ENCODE measurements at places on chromosomes 7 and 10.

DNA sequence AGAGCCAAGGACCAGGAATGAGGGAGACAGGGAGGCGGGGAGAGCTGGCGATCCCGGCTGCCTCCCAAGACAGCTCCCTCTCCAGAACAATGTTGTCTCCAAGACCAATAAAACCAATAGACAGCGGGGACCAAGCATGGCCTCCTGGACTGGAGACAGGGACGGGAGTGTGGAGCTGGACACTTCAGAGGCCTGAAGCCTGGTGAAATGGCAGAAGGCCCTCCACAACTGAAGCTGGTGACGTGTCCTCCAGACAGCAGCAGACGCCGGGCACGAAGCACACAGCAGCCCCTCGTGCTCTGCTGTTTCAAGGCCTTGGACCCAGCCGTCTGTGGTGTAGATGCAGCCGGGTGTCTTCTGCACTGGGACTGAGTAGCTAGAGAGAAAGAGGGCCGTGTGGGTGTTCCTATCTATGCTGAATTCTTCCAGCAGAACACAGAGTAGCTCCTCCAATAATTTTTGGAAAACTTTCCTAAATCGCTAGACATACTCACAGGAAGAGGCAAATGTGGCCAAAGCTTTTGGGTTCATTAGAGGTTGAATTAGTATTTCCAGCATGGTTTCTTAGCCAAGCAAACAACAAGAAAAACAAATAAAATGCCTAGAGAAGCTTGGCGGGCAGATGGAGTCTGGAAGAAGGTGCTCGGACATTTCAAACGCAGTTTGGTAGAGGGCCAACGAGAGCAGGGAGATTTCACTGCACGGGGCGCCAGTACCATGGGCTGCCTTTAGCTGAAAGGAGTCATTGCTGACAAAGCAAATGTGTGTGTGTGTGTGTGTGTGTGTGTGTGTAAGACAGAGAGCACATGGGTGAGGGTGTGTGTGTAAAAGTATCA lies 570.4 kb downstream of the TCERG1L start:
- DNase-seq = no peak

GRCh38 chr7:128171-129080 lies 63.9 kb upstream of the FAM20C start:
- DNase-seq = no peak

- DNase-seq = no peak
Observed at GRCh38 chr10:71995887-71996575, 31.8 kb downstream of the CHST3 start.

DNA sequence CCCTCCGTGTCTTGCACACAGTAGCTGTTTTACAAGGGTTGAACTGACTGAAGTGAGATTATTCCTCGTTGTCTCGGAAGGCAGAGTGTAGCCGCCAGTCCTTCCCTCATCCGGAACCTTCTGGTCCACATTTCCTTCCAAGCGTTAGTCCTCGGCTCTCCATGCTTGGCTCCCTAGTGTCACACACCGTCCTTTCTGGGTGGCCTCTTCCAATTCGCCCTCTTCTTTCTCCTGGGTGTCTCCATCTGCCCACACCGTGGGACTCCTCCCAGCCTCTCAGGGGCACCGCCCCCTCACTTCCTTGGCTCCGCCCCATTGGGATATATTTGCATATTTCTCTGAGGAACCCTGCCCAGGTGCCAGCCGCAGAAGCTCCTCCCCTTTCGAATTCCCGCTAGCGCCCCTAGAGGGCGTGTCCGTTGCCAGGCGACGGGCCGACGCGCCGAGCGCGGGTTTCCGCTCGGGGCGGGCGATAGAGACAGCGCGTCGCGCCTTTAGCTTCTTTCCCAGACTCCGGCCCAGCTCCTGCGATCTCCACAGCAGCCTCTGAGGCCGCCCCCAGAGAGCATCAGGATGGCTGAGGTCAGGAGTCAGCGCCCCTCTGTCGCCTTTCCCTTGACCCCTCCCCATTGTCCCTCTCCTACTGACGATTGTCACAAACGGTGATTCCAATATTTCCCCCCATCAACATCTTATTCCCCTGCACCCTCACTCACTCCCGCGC lies at the start of gene CFAP58:
Gene CFAP58, plus strand, starts transcription at position 509 of the 724 bp plus-strand sequence. Its CDS starts 65 bp downstream, at position 574.
- peak; percentile 80 for DNase-seq

DNA sequence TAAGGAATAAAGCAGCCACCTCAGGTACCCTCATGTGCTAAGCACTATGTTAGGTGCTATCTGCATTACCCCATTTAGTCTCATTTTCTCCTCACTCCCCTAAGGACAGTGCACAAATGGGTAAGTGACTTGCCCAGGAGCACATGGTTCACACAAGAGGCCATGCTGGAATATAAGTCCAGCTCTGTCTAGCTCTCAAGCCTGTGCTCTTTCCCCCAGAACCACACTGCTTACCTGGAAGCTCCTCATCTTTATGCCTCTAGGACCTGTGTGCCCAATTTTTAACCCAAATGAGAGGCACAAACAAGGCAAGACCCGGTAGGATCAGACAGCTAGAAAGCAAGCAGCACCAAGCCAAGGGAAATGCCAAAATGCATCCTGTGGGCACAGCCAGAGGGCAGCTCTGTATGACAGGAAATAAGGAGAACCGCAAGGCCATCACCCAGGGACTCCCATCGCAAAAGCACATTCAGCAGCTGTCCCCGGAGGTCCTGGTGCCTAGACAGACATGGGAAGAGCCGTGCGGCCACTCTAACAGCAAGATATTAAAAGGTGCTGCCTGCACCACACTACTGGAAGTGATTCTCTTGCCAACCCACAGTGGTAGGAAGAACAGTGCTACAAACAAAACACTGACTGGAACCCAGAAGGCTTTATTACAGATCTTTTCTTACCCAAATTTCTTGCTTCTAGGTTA lies 88.1 kb downstream of the GSAP start:
- no peak for DNase-seq

DNA sequence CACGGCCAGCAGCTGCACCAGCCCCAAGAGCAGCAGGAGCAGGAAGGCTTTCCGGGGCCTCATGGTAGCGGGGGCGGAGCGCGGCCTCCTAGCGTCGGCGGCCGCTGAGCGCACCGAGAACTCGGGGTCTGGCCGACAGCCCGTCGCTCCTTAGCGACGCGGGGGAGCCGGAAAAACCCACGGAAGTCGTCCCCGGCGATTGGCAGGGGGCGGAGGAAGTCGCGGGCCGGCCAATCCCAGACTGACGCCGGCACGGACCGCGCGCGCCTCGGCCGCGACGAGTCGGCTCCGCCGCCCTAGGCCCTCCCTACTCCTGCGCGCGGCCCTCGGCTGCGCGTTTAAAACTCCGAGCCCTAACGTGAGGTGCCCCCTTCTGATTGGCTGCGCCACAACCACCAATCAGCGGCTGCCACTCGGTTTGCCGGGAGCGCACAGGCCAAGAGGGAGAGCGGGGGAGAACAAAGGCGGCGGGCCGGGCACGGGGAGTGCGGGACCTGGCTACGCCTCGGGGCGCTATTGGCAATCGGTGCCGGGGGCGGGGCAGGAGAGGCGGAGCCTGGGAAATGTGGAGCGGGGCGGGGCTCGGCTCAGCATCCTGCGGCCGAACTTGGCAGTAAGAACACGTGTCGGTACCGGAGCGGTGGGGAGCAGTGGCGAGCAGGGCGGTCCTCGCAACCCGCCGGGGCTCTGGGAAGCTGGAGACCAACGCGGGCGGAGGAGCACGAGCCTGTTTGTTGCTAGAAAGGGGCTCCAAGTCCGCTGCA lies at the start of gene PDIA4:
Gene PDIA4, minus strand, starts transcription at position 160 of the 764 bp plus-strand sequence. Its CDS starts 97 bp downstream, at position 63.
- DNase-seq = peak; percentile 98

DNA sequence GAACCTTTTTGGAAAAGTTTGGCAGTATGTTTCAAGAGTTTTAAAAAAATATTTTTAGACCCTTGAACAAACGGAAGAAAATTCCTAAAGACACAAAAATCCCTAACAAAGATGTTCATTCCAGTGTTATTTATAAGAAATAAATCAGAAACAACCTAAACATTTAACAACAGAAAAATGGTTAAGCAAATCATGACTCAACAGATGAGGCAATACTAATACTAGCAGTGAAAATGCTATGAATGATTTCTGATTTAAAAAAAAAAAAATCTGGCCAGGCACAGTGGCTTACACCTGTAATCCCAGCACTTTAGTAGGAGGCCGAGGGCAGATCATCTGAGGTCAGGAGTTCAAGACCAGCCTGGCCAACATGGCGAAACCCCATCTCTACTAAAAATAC lies 61.0 kb downstream of the ARHGAP12 start:
- no peak for DNase-seq

- no peak for DNase-seq
Observed at GRCh38 chr10:65194555-65194954, 1673.4 kb downstream of the REEP3 start.
